H4 (cell line): ENCODE measurements at places on chromosomes 1 and 21. TPM values are rescaled to one million over a fixed set of nuclear protein-coding genes. Genes with fewer than 3 reads are reported as not detected.
A peak's percentile ranks its signal among the peaks of the same experiment; 100 is the strongest.

GRCh38 chr1:205224736-205225135, 3.0 kb upstream of the TMCC2 start:
- no peak for DNase-seq

ALX3 gene
- not detected in 2 replicates for total RNA-seq

GRCh38 chr1:244010191-244010590, 40.9 kb upstream of the ZBTB18 start:
- peak; percentile 15 for DNase-seq

DNA sequence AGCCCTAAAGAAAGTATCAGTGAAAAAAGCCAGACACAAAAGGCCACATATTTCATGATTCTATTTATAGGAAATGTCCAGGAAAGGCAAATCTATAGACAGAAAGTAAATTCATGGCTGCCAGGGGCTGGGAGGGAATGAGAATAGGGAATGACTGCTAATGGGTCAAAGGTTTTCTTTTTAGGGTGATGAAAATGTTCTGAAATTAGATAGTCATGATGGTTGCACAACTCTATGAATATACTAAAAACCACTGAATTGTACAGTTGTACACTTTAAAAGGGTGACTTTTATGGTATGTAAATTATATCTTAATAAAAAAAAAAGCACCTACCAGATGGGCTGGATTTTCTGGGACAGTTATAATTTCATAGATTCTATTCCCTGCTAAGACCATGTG, 114.8 kb downstream of the CNIH3 start:
- no peak for DNase-seq

DNA sequence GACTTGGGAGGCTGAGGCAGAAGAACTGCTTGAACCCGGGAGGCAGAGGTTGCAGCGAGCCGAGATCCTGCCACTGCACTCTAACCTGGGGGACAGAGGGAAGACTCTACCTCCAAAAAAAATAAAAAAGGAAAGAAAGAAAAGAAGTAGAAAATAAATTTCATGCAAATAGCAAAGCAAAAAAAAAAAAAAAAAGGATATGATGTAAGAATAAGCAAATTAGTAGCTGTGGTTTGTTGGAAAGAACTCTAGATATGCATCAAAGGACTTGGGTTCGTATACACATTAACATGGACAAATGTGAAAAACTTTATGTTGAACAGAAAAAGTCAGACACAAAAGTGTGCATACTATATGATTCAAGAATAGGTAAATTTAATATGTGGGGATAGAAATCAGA, 11.9 kb downstream of the WASF2 start:
- DNase-seq, result no peak

- DNase-seq, result no peak
Observed at GRCh38 chr1:7912743-7913557, 27.7 kb downstream of the TNFRSF9 start.

GLIS1 gene
- 0.86 and 1.0 TPM in 2 replicates for total RNA-seq
